ENCODE measurements at places on chromosomes 13 and 19.
A peak's percentile ranks its signal among the peaks of the same experiment; 100 is the strongest.

- peak; percentile 26 for DNase-seq
Observed at GRCh38 chr13:74136084-74136658, 2.0 kb upstream of the KLF12 start.

DNA sequence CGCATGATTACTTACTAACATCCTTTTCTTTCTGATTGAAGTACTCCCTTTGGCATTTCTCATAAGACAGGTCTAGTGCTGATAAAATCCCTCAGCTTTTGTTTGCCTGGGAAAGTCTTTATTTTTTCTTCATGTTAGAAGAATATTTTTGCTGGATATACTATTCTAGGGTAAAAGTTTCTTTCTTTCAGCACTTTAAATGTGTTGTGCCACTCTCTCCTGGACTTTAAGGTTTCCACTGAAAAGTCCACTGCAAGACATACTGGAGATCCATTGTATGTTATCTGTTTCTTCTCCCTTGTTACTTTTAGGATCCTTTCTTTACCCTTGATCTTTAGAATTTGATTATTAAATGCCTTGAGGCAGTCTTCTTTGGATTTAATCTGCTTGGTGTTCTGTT, 796.7 kb downstream of the UQCRFS1 start:
- DNase-seq, result no peak

GRCh38 chr13:40476175-40476958, 190.1 kb downstream of the FOXO1 start:
- DNase-seq, result no peak

DNA sequence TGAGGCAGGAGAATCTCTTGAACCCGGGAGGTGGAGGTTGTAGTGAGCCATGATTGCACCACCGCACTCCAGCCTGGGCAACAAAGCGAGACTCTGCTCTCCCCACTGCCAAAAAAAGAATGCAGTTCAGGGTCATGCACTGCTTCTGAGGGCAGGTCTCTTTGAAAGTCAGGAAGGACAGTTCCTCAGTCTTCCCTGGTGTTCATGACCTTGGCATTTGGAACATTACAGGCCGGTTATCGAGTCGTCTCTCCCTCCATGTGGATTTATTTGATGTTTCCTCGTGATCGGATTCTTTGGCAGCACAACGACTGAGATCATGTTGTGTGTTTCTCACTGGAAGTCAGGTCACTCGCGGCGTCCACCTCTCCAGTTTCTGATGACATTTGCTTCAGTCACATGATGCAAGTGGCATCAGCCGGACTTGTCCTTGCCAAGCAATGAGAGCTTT, 17.2 kb downstream of the FGF21 start:
- DNase-seq, result no peak

DNA sequence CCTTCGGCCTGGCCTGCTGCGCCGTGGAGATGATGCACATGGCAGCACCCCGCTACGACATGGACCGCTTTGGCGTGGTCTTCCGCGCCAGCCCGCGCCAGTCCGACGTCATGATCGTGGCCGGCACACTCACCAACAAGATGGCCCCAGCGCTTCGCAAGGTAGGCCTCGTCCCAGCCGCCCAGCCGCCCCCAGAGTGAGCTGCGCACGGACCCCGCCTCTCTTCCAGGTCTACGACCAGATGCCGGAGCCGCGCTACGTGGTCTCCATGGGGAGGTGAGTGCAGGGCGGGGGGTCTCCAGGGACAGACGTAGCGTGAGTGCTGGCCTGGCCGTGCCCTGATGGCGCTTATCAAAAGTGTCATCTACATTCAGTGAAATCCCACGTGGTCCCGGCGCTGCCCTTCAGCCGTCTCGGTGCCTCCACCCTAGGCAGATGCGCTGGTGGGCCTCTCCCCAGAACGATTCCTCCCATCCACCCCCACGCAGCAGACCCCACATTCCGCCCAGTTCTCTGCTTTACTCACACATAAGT, 7.2 kb downstream of the NDUFS7 start:
- no peak for DNase-seq

- DNase-seq, result no peak
Observed at GRCh38 chr19:55189403-55189835, 9.3 kb upstream of the SYT5 start.

DNA sequence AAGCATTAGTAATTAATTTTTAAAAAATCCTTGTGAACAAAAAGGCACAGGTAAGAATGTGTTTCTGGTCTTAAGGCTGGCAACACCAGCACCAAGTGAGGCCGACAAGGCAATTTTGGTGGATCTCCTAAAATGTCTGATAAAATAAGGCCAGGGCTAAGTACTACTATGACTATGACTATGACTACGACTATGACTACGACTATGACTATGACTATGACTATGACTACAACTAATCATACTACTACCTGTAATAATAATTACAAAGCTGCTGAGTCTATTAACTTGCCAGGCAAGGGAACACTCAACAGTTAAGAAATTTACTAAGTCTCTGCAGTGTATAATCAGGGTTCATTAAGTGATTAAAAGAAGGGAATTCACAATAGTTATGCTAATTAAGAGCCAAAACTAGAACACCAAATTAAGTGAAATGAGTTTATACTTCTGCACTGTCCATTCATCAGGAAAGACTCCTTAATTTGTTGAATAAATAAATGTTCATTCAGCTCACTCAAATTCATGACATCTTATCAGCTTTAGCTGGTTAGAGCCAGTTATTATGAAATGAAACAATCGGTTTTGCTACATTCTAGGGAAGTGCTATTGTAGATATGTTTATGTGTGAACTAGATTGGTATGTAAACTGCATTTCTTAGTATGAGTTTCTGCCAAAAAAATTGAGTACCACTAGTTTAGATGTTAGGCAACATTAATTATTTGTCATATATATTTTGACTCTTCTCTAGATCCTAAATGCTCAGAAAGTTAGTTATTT, 1626.2 kb upstream of the PCDH20 start:
- no peak for DNase-seq

DNA sequence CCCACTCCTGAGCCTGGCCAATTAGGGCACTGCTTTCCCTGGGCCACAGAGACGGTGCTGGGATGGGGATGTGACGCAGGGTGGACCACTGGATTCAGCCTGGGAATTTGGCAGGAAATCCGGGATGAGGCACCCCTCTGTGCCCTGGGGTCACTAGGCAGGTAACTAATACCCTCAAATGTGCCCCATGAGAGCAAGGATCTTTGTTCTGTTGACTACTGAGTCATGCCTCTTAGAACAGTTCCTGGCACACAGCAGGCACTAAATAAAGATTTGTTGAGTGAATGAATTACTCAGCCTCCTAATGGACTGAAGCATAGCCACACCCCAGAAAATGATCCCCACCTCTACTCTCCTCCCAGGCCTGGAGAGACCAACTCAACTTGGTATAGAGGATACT, 15.9 kb downstream of the OPA3 start:
- DNase-seq, result no peak

- no peak for DNase-seq
Observed at GRCh38 chr13:114234266-114234644, 442 bp upstream of the CDC16 start.

GRCh38 chr19:22427547-22427946, 5.4 kb upstream of the ZNF98 start:
- DNase-seq, result peak; percentile 42

GRCh38 chr13:54845351-54845965, 1816.8 kb downstream of the OLFM4 start:
- DNase-seq, result no peak

- no peak for DNase-seq
Observed at GRCh38 chr13:22263185-22263584, 592.3 kb downstream of the FGF9 start.

GRCh38 chr13:79772811-79773210, 291.9 kb downstream of the NDFIP2 start:
- no peak for DNase-seq

- DNase-seq, result no peak
Observed at GRCh38 chr19:5170329-5170745, 170.3 kb downstream of the PTPRS start.

- no peak for DNase-seq
Observed at GRCh38 chr13:67932991-67933390, 702.9 kb upstream of the PCDH9 start.

DNA sequence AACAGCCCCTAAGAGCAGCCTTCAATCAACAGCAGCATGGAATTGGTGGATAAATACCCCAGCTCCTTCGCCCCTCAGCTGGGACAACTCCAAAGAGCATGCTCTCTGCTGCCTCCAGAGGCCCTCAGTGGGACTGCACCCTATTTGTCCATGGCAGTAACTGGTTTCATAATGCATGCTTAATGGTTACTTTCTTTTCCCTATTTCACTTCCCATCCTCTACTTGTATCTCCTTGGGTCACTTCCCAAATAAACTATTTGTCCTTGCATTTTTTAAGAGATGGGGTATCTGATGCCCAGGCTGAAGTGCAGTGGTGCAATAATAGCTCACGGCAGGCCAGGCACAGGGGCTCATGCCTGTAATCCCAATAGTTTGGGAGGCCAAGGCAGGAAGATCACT, 13.5 kb upstream of the TPM4 start:
- DNase-seq, result no peak

- DNase-seq, result peak; percentile 56
Observed at GRCh38 chr19:40576151-40576584, 505 bp upstream of the SHKBP1 start.

- no peak for DNase-seq
Observed at GRCh38 chr19:12784871-12785430, 6.3 kb upstream of the JUNB start.

DNA sequence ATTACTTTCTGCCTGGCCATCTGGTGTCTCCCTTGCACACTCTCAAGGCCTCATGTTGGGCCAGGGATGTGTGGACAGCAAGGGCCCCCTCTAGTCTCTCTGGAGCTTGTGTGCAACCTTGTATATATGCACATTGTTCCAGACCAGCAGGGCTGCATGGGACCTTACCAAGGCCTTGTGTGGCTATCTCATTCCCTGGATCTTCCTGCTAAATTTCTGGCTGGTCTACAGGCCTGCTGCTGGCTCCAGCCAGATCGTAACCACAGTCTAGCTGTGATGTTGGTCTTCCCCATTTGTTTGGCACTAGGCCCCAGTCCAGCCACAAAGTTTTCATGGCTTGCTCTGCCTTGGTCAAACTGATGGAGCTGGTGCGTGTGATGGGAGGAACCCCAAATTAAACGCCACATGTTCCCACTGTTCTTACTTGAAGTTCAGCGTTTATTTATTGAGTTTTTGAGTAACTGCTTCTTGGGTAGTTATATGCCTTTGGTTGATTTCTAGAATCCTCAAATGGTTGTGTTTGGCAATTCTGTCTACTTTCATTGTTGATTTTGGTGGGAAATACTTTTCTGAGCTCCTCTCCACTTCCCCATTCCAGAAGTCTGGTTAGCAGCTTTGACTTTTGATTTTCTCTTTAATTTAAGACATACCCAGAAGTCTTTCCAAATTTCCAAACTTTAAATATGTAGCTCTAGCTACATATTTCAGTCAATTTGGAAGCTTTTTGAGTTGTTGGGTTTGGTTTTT, 56.4 kb downstream of the SIPA1L3 start:
- DNase-seq, result no peak

- DNase-seq, result no peak
Observed at GRCh38 chr13:112443191-112443994, 67.2 kb downstream of the SPACA7 start.

- DNase-seq, result no peak
Observed at GRCh38 chr19:2087621-2088100, 8.5 kb downstream of the MOB3A start.

GRCh38 chr13:90177512-90177911, 1170.0 kb upstream of the MIR17HG start:
- DNase-seq, result no peak

DNA sequence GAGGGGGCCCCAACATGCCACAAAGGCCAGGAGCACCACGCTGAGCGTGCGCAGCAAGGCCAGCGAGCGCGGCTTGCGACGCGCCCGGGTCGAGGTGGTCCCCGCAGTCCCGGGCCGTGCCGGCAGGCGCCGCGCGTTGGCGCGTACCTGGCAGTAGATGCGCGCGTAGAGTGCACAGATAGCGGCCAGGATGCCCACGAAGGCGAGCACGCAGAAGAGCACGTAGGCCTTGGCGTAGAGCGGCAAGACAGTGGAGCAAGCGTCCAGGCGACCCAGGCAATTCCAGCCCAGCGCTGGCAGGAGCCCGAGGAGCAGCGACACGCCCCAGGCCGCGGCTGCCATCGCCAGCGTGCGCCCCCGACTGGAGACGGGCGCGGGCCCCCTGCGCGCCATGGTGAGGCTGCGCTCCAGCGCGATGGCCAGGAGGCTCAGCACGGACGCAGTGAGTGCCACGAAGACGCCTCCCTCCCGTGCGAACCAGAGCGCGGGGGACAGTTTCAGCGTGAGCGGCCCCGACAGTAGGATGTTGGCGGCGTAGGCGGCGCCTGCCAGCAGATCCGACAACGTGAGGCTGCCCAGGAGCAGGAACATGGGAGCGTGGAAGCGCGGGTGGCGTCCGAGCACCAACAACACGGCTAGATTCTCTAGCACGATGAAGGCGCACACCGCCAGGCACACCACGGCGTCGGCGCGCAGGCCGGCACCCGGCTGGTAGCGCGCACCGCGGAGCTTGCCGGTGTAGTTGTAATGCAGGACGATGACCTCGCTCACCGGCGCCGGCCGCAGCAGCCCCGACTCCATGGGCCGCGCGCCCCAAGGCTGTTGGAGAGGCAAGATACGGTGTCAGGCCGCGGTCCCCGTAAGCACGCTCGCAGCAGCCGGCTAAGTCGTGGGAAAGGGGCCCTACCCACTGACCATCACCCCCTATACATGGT, 2.8 kb downstream of the S1PR5 start:
- DNase-seq, result no peak

DNA sequence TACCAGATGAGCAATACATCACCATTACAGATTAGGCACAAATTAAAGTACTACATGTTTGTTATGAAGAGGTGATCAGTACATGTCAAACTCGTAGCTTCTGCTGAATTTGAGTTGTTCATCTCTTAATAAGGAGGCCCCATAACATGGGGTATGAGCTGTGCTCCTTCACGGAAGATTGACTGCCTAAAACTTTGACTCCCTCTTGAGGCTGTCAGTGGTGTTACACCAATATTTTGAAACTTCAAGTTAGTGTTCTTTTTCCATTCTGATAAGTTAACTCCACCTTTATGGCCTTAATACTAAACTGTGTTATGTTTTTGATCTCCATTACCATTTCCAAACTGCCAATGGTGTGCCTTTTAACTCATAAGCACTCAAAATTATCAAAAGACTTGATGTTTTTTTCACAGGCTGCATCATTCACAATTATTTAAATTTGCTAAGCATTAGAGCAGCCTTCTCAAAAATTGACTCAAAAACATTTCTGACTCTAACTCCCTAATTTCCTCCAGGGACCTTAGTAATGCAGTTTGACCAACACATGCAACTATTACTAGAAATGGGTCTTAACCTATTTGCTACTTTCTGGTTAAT, 1591.5 kb downstream of the PCDH9 start:
- DNase-seq, result peak; percentile 65

GRCh38 chr13:57784633-57785032, 153.1 kb downstream of the PCDH17 start:
- no peak for DNase-seq

GRCh38 chr19:1206150-1206863, 729 bp downstream of the STK11 start:
- no peak for DNase-seq
